ENCODE measurements at places on chromosomes 13 and 19.

GRCh38 chr19:6868351-6868750 is 19.0 kb upstream of the ADGRE1 start:
- H3K27ac ChIP-seq: no peak overlapping the region
- no peak for DNase-seq
- no peak overlapping the region for H3K4me3 ChIP-seq
- H3K36me3 ChIP-seq: no peaks in the 10 kb centered on the region

DNA sequence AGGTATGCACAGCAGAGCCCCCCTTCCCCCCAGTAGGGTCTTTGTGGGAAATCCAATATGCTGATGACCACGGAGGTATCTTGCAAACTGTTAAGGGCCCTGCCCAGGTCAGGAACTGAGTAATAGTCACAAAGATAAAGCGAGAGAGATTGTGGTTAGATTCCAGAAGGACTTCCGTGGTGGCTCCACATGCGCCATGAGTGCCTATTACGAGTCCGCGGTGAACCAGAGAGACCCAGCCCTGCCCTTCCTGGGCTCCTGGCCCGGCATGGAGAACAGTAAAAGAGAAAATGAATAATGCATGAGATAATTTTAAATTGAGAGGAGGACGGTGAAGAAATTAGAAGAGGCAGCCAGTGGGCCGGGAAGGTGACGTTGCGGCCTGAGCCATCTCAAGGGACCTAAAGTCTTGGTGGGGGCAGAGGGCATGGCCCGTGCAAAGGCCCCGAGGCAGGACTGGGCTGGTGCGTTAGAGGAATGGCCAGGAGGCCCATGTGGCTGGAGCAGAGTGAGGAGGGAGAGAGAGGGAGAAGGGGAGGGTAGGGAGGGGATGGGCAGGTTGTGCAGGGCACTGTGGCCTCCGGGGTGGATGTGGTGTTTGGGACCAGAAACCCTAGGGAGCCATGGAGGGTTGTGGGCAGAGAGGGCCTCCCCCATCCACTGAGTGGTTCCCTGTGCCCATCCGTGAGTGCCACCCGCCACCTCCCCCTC is 46.6 kb upstream of the NFIC start:
- no peaks in the 10 kb centered on the region for H3K27me3 ChIP-seq
- DNase-seq: no peak
- H3K4me1 ChIP-seq: no peaks in the 10 kb centered on the region
- no peaks in the 10 kb centered on the region for H3K36me3 ChIP-seq
- H3K27ac ChIP-seq: no peak overlapping the region

GRCh38 chr13:98751861-98752466 is 508 bp downstream of the SLC15A1 start:
- peaks cover 4% of the 10 kb centered on the region for H3K27me3 ChIP-seq
- no peak overlapping the region for H3K27ac ChIP-seq
- DNase-seq: peak; percentile 49
- H3K36me3 ChIP-seq: peaks cover 6% of the 10 kb centered on the region
- H3K4me1 ChIP-seq: peaks cover 3% of the 10 kb centered on the region
- H3K4me3 ChIP-seq: peak overlapping the region; percentile 62

DNA sequence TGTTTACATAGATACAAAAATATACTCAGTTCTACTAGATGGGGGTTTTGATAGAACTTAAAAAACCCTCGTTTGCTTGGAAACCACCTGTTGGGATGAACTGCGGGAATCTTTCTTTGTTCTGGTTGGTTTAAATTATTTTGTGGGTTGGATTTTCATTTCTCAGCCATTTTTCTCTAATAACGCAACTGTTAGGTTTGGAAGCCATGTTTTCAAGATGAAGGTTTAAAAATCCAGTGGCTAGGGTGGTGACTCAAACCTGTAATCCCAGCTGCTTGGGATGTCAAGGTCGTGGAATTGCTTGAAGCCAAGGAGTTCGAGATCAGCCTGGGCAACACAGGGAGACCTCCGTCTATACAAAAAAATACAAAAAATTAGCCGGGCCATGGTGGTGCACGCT is 1.6 kb downstream of the URI1 start:
- H3K4me3 ChIP-seq: peak overlapping the region; percentile 97
- no peak overlapping the region for H3K27ac ChIP-seq
- no peaks in the 10 kb centered on the region for H3K4me1 ChIP-seq
- no peak for DNase-seq

DNA sequence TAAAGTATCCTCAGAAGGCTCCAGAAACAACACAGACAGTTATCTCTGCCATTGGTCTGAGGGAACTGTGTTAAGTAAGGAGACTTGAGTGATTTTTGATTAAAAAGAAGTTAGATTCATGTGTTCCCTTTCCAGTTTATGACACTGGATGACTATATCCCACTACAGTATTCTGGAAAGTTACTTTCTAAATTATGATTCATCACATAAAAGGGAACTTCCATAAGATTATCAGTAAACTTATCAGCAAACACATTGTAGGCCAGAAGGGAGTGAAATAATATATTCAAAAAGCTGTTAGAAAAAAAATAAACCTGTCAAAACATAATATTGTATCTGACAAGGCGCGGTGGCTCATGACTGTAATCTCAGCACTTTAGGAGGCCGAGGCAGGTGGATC is 700.0 kb downstream of the SLITRK6 start:
- peaks cover 20% of the 10 kb centered on the region for H3K36me3 ChIP-seq
- H3K4me3 ChIP-seq: no peak overlapping the region
- DNase-seq: no peak

Data from H9 (cell line).